ENCODE measurements at places on chromosomes 4 and X.
A peak's percentile ranks its signal among the peaks of the same experiment; 100 is the strongest.

DNA sequence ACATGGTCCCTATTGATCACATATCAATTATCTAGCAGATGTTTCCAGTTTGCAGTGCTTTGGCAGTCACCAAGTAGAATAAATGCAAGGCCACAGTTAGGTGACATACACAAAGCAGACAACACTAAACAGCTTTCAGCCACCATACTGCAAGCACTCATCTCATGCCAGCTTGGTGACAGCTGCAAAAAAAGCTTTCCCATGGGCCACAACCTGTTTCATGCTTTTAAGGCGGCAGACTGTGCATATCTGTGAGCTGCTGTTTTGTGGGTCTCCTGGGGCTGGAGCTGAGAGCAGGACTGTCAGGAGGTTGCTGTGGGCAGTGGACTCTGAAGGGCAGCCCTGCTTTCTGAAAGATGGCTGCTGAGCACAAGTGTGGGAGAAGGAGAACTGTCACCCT is 82.6 kb downstream of the FHDC1 start:
- DNase-seq, result no peak

DNA sequence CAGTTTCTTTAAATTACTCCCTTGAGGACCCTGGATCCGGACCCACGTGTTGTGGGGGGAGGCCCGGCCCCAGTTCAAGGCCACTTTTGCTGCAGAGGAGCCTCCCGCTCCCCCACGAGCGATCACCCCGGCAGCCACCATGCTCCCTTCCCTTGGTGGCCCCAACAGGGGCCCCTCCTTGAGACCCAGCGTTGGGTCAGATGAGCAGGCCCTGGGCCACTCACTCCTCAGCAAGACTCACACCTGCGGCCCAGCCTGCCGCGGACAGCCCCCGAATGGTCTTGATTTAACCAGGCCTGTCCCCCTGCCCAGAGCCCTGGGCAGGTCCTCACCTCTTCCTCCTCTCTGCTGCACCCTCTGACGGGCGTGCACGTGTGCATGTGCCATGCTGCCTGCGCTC is 4.3 kb downstream of the CPLX1 start:
- no peak for DNase-seq

DNA sequence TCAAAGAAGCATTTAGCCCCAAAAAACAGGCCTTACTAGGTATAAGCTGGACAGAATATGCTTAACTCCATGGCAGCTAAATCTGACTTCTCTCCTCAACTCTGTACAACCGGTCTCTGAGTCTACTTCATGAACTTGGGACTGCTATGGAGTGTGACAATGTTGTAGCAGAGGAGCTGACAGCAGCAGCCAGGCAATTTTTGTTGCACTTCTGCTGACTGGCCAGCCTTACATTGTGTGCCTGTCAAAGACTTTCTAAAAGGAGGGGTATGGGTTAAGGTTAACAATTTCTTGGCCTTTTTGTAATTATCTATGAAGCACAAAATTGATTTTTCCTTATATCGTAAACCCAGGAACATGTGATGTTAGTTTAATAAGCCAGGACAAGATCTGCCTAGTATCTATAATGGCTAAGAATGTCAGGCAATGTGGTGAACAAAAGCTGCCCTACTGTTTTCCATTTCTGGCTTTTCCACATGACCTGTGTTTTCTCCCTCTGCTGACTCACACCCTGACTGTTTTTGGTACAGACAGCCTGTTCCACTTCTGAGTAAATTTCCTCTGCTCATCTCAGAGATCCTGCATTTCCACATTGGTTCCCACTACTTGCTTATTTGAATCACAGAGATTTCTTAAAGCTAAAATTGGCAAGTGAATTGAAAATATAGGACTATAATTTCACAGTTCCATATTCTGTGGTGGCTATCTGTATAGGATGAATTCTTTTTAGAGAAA is 9.3 kb downstream of the NOX1 start:
- no peak for DNase-seq

DNA sequence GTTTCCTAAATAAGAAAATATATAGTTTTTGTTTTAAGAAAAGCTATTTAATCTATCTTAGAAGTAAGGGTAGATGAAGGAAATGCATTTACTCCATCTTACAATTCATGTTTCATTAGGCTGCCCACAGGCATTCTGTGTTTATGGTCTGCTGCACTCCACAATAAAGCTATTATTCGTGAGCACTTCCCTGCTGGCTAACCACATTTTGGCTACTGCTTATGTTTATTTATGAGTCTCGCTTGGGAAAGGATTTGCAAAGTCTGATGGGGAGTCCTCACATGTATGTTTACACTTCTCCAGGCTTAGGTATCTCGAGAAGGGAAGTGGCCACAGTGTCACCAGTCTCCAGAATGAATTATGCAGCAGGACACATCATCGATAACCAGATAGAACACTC is 260.8 kb upstream of the VCX start:
- DNase-seq, result no peak

- no peak for DNase-seq
These were observed 232.7 kb downstream of the MGST2 start for GRCh38 chr4:139898293-139898692.

DNA sequence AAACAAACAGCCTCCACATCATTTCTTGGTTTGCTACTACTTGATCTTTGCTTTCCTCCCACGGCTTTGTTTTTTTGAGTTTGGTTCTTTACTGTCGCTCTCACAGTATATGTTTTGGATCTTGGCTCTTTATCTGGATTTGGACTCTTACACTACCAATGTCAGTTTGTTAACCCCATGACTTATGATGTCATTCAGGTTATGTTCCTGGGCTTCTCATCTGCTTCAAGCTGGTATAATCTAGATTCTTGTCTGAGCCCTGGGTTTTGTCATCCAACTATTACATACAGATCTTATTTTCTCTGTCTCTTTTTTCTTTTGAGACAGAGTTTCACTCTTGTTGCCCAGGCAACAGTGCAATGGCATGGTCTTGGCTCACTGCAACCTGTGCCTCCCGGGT is 482.9 kb upstream of the TEX13C start:
- no peak for DNase-seq

GRCh38 chrX:97863261-97863660 is 979.6 kb downstream of the RPA4 start:
- no peak for DNase-seq

DNA sequence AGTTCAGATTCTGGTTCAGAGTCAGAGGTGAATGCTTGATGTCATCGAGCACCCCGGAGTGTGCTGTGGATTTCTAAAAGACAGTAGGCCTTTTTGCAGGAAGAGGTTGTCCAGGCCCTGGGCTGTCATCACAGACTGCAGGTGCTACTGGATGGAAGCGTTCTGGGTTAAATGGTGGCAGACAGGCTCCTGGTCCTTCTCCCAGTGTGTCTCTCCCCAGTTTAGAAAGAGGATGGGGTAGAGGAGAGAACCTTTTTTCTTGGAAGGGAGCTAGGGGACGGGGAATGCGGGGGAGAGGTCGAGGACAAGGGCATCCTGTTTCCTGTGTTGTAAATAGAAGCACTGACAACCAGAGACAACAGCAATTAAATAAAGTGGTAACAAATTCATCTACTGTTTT is 102.3 kb upstream of the NUDT6 start:
- no peak for DNase-seq

GRCh38 chr4:188550296-188550695 is 411.1 kb downstream of the TRIML1 start:
- DNase-seq, result no peak

GRCh38 chr4:13793020-13793710 is 165.6 kb upstream of the BOD1L1 start:
- no peak for DNase-seq

GRCh38 chrX:24877288-24877664 is 138.5 kb downstream of the ARX start:
- DNase-seq, result no peak

GRCh38 chrX:20378233-20378920 is 111.7 kb upstream of the RPS6KA3 start:
- DNase-seq, result no peak

DNA sequence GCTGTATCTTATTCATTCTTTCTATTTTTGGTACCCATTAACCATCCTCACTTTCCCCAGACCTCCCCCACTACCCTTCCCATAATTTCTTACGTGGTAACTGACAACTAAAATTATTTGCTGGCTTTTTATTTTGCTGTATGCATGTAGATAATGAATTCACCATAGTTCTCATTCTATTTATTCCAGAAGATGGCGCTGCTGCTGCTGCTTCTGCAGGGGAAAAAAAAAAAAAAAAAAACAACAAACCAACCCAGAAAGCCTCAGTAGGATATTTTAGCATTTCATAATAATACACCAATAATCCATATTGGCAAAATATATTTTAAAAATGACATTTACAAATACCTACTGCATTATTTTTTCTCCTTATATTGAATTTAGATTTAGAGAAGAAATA is 416.6 kb upstream of the MAGEB18 start:
- DNase-seq, result no peak

- DNase-seq, result peak; percentile 6
These were observed 34.5 kb upstream of the RAB33B start for GRCh38 chr4:139419388-139419914.

DNA sequence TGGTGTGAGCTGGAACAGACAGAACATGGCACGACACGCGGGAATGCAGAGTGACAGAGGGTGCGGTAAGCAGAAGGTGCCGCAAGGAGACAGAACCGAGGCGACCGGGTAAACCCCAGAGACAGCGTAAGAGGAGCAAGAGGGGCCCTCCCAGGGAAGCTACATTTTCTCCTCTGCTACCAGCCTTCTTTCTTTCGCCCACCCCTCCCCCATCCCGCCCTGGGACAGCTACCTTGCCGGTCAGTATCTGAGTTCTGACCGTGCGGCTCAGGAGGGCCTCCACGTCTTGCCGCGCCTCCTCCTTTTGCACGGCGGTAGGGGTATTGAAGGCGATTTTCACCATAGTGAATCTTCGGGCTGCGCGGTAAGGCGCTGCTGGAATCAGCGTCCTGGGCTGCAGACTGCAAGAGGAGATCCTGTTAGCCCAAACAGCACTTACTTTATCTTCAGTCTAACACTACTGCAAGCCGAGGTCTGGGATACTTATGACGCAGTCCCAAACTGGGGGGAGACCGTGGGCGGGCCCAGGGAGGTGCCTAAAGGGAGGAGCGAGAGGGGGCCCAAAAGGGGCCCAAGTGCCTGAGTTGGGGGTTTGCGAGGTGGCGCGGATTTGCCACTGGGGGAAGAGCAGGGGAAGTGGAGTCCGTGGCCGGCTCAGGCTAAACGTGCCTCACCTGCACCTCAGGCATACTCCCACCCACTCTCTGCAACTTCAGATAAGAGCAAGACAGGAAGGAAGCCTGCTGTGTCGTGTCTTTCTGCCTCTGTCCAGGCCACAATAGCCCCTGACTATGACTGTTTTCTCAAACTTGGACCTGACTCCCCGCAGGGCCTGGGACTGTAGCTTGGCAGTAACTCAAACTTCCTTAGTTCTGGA is at the start of gene ITM2A:
ITM2A (minus strand) TSS at position 462 of the 877 bp plus-strand sequence; CDS start at position 343, 119 bp downstream.
- no peak for DNase-seq

GRCh38 chr4:687971-688853 is 739 bp downstream of the SLC49A3 start:
- DNase-seq, result no peak

GRCh38 chrX:19902110-19902509 is 14.7 kb upstream of the SH3KBP1 start:
- no peak for DNase-seq

- no peak for DNase-seq
These were observed 154.5 kb downstream of the ATP10D start for GRCh38 chr4:47639531-47639930.

- DNase-seq, result no peak
These were observed 5.3 kb downstream of the GAGE10 start for GRCh38 chrX:49308604-49309269.
